ENCODE measurements at places on chromosomes 6 and 20.
A peak's percentile ranks its signal among the peaks of the same experiment; 100 is the strongest.

GRCh38 chr6:146381486-146381885 is 162.1 kb upstream of the RAB32 start:
- DNase-seq, result no peak

DNA sequence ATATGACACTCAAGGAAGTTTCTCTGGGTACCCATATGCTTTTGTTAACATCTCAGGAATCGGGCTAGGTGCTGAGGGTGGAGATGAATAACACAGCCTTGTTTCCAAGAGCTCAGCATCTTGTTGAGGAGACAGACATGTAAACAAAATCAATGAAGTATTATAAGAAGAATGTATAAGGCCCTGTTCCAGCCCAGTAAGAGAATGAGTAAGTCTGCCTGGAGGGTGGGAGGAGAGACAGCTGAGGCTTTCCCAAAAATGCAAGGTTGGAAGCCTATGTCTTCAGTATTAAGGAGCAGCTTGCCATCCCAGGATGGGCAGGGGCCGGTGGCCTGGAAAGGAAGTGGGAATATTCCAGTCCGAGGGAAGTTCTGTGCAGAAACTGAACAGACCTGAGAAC is 615.3 kb upstream of the BTBD3 start:
- peak; percentile 2 for DNase-seq

DNA sequence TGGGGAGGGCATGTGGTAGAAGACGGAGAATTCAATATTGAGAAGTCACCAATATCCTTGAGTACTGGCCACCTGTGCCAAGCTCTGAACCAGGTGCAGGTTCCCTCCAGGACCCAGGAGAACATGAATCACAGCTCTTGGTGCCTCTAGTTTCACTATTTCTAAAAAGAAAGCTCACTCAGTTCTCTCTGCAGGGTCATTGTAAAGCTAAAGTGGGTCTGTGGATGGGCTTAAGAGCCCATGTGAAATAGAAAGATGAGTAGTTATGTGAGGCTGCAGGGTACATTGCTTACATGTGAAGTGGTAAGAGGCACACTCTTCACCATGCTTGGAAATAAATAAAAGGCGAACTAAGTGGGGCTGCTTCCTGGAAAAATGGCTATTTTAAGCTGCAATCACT is 43.6 kb downstream of the ZNF831 start:
- no peak for DNase-seq

DNA sequence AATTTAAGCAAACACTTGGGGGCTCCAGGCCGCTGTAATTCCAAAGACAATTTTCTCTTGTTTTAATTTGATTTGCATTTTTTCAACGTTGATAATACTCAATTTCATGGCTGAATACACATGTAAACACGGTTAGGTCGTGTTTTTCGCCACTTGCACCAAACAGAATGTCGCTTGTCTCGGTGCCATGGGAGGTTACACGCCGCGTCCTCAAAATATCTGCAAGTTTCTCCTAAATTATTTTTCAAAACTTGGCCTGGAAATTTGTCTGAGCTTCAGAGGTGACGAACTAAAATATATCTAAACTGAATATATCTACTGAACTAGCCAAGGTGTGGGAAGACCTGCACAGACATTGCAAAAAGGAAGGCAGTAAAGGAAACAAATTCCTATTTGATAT is 15.0 kb downstream of the FOXA2 start:
- DNase-seq, result no peak

GRCh38 chr6:167831281-167831828 is 4.6 kb downstream of the AFDN start:
- DNase-seq, result no peak

GRCh38 chr20:17771206-17772004 is 71.6 kb downstream of the BANF2 start:
- no peak for DNase-seq

DNA sequence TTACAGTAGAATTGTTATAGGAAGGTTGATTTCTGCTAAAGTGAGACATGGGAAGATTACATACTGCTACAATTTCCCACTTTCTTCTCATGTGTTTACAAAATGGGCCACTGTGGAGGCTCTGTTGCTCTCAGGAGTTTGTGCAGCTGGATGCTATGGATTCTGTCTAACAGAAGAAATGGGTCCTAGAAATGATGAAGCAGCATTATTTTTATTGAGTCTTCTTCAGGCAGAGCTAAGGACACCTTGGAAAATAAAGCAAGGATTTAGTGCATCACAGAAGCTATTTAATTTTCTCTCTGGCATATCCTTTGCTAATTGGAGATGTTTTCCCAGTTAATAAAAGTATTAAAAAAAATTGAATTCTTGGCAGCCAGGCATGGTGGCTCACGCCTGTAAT is 29.2 kb downstream of the CCDC170 start:
- DNase-seq, result no peak

DNA sequence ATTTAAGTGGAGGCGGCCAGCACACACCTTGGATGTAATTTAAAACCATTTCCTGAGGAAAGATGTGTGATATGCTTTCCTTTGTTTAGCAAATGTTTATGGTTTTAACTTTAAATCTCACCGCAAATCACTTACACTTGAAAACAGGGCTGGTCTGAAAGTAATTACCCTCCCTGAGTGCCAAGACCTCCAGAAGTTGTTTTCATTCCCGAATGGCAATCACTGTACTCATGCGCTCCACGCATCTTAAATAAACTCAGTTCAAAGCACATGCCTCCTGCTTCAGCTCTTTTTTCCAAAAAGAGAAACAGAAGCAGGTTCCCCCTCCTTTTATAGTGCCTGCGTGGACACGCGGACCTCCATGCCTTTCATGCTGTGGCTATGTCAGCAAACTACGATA is 224.0 kb downstream of the SMOC2 start:
- no peak for DNase-seq

DNA sequence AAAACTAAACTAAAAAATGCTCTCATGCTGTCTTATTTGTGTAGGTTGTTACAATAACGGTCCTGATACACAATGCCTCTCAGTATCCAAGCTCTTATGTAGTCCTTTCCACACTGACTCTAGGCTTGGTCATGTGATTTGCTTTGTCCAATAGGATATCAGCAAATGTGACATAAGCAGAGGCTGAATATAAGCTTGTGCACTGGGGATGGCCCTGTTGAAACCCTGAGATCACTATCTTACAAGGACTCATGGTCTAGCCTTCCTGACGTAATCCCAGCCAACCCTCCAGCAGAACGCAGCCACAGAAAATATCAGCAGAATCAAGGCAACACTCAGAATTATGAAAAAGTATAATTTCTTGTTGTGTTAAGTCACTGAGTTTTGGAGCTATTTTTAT is 145.1 kb upstream of the CCN2 start:
- DNase-seq, result no peak

GRCh38 chr6:143936778-143937667 is 71.0 kb downstream of the PLAGL1 start:
- no peak for DNase-seq

DNA sequence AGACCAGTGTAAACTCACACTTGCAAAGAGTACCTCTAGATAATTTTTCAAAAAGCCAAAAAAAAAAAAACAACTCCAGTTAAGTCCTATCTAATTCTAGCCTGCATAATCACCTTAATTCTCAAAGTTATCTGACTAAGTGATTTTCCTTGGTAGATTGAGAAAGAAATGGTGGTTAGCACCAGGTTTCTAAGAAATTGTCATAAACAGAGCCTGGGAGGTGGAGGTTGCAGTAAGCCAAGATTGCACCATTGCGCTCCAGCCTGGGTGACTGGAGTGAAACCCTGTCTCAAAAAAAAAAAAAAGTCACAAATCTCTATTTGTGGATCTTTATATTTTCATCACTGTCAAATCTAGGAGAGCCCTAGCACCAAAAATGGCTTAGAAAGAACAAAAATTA is 8.9 kb downstream of the FBXO5 start:
- DNase-seq, result no peak

- no peak for DNase-seq
Observed at GRCh38 chr6:4322846-4323309, 187.5 kb upstream of the ECI2 start.

- no peak for DNase-seq
Observed at GRCh38 chr20:62009322-62009721, 56.4 kb downstream of the TAF4 start.

DNA sequence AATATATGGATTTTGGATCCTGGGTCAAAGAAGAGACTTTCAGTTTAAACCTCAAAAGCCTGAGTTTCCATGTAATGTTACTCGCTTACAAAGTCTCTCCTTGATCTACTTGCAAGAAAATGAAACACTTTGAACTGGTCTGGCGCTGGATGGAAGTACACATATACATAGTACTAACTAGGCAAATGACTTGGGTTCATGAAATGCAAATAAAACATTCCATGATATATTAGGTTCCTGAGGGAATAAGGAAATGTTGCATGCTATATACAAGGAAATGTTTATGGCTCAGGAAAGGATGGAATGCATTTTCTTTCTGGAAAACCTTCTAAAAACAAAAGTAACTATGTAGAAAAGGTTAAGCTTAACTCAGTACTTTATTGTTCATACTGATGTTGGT is 11.4 kb upstream of the TXLNB start:
- no peak for DNase-seq

DNA sequence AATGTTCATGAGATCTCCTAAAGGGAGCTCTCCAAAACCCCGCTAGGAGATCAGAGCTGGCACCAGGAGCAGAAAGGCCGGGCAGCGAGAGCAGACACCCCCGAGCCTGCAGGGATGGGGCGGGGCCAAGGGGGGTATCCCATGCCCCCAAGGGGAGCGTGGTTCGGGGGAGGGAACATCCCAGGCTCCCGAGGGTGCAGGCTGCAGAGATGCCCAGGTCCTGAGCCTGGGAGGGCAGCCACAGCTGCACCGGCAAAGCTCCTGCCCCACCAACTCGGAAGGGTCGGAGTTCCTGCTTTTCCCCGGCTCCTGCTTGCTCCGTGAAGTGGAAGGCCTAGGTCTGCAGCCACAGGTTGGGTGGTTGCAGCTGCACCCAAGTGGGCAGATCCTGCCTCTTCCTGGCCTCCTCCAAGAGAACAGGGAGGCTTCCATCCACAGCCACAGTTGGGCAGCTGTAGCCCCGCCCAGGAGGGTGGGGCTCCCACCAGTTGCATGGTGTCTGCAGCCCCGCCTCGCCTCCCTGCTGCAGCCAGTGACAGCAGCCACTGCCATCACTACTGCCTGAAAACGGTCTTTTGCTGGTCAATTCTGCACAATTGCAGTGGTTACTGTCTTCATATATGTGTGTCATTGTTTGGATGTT is 13.4 kb upstream of the GMNN start:
- no peak for DNase-seq

DNA sequence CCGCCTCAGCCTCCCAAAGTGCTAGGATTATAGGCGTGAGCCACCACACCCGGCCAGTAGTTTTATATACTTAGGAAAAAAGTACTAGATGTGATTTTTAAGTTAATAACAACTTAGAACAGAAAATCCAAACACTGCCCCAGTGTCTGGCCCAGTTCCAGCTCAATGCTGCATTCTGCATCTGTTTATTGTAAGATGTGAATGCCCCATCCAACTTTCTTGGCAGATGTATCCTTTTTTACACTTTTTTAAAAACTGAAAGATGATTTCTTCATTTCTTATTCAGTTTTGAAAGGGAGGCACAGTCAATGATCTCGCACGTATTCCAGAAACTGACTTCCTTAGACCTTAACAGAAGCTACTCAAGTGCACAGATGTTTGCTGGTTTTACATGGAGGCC is 85.6 kb upstream of the SRSF6 start:
- no peak for DNase-seq

GRCh38 chr6:36820700-36821580 is 18.3 kb downstream of the CPNE5 start:
- DNase-seq, result peak; percentile 65

DNA sequence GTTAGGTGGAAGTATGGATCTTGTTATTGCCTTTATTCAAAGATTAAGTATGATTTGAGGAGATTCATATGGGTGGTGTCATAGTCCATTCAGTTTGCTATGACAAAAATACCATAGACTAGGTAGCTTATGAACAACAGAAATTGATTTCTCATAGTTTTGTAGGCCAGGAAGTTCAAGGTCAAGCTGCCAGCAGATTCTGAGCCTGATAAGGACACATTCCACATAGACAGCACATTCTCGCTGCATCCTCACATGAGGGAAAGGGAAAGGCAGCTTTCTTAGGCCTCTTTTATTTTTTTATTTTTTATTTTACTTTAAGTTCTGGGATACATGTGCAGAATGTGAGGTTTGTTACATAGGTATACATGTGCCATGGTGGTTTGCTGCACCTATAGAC is 27.7 kb downstream of the ME1 start:
- no peak for DNase-seq

- peak; percentile 34 for DNase-seq
Observed at GRCh38 chr6:56842686-56843475, 112.0 kb upstream of the BEND6 start.

- DNase-seq, result no peak
Observed at GRCh38 chr20:53048387-53048786, 76.2 kb downstream of the TSHZ2 start.

- no peak for DNase-seq
Observed at GRCh38 chr6:69465866-69466265, 330.9 kb downstream of the LMBRD1 start.

DNA sequence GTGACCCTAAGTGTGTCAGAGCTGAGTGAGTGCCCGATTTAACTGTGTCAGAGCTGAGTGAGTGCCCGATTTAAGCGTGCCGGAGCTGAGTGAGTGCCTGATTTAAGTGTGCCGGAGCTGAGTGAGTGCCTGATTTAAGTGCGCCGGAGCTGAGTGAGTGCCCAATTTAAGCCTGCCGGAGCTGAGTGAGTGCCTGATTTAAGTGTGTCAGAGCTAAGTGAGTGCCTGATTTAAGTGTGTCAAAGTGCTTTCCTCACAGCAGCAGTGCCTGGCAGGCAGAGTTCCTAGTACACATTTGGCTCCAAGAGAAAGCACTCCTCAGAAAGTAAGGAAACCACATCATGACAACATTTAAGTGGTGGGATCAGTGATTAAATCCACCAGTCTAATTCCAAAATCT is 13.2 kb downstream of the SERAC1 start:
- no peak for DNase-seq

DNA sequence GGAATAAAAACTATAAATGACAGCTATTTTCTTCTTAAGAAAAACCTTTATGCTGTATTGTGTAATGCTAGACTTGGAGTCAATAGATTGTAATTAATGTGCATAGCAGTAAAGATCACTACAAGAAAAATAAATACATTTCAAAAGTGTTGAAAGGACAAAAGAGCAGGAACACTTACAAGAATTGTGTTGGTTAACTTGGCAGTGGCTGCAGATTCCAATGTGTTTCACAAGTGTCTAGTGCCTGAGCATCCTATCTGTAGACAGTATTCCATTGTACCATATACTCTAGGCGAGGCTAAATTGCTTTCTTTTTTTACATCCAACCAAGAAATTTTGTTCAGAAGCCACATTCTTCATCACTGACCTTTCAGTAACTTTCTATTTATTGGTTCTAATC is 924.1 kb downstream of the EPHA7 start:
- DNase-seq, result no peak

DNA sequence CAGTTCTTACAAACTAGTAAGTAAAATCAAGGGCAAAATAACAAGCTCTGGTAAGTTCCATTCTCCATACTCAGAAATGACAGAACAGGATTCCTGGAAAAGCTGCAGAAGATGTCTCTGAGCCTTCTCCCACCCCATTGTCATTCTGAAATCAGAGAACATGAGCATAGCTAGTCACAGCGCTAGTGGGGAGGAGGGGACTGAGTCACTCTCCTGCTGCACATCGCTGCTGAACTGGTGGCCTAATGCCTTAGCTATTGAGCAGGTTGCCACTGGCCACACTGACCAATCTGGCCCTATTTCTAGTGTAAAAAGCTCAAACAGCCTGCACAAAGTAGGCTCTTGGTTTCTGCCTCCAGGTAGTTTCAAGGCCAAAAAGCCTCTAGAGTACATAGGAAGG is 26.1 kb upstream of the RIPPLY2 start:
- DNase-seq, result no peak
